Neural crest cell (in vitro differentiated cells): ENCODE measurements at places on chromosomes 13 and 19.

DNA sequence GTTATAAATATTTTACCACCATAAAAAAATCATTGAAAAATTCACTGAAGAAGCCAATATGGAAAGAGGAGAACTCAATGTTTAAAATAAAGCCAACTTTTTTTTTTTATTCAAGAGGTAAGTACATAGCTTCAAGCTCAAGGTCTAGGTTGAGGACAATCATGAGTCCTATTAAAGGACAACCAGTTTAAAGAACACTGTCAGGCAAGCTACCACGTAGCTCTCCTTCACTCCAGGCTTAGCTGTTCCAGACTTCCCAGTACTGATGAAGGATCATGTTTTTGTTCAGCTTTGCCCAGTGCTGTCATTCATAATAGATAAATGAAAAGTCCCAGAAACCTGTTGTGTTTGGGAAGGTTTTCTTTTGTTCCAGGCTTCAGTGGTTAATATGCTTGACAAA is 10.0 kb upstream of the MLNR start:
- H3K4me3 ChIP-seq, result no peak overlapping the region
- peaks cover 10% of the 10 kb centered on the region for H3K4me1 ChIP-seq
- DNase-seq, result no peak
- H3K27ac ChIP-seq, result no peak overlapping the region
- peaks cover 24% of the 10 kb centered on the region for H3K36me3 ChIP-seq

DNA sequence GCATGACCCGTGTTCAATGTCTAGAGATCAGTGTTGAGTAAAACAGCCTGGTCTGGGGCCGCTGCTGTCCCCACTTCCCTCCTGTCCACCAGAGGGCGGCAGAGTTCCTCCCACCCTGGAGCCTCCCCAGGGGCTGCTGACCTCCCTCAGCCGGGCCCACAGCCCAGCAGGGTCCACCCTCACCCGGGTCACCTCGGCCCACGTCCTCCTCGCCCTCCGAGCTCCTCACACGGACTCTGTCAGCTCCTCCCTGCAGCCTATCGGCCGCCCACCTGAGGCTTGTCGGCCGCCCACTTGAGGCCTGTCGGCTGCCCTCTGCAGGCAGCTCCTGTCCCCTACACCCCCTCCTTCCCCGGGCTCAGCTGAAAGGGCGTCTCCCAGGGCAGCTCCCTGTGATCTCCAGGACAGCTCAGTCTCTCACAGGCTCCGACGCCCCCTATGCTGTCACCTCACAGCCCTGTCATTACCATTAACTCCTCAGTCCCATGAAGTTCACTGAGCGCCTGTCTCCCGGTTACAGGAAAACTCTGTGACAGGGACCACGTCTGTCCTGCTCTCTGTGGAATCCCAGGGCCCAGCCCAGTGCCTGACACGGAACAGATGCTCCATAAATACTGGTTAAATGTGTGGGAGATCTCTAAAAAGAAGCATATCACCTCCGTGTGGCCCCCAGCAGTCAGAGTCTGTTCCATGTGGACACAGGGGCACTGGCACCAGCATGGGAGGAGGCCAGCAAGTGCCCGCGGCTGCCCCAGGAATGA is 1.5 kb upstream of the CEACAM5 start:
- H3K36me3 ChIP-seq, result no peaks in the 10 kb centered on the region
- no peaks in the 10 kb centered on the region for H3K27me3 ChIP-seq
- DNase-seq, result no peak
- H3K27ac ChIP-seq, result no peak overlapping the region
- no peak overlapping the region for H3K4me3 ChIP-seq
- H3K4me1 ChIP-seq, result no peaks in the 10 kb centered on the region

GRCh38 chr13:101492251-101492910 is 39.9 kb downstream of the ITGBL1 start:
- H3K27ac ChIP-seq, result peak overlapping the region; percentile 57
- H3K4me1 ChIP-seq, result no peaks in the 10 kb centered on the region
- no peaks in the 10 kb centered on the region for H3K36me3 ChIP-seq
- DNase-seq, result no peak
- no peak overlapping the region for H3K4me3 ChIP-seq

DNA sequence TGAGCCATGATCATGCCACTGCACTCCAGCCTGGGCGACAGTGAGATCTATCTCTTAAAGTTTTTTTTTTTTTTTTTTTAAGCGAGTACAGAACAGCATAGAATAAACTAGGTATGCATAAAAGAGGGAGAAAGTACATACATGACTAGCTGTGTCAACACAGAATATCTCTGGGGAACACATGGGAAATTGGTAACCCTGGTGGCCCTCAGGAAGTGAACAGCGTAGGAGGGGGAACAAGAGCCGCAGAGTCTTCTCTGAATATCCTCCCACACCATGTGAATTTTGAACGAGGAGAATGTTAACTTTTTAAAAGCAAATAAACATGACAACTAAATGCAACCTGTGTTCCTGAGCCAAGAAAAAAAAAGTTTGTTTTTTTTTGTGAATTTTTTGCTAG is 15.2 kb downstream of the PHLDB3 start:
- no peaks in the 10 kb centered on the region for H3K4me1 ChIP-seq
- no peak overlapping the region for H3K4me3 ChIP-seq
- no peaks in the 10 kb centered on the region for H3K36me3 ChIP-seq

GRCh38 chr13:50989476-50989875 is 79.9 kb downstream of the RNASEH2B start:
- no peak overlapping the region for H3K27ac ChIP-seq
- peaks cover 3% of the 10 kb centered on the region for H3K36me3 ChIP-seq
- H3K4me3 ChIP-seq, result peak overlapping the region; percentile 31
- DNase-seq, result no peak

GRCh38 chr13:40639221-40639681 is 27.2 kb downstream of the FOXO1 start:
- no peak overlapping the region for H3K27ac ChIP-seq
- H3K4me1 ChIP-seq, result peaks cover 35% of the 10 kb centered on the region
- no peak overlapping the region for H3K4me3 ChIP-seq
- H3K27me3 ChIP-seq, result no peaks in the 10 kb centered on the region

- no peak overlapping the region for H3K27ac ChIP-seq
- no peak overlapping the region for H3K4me3 ChIP-seq
- no peak for DNase-seq
These were observed 367.9 kb downstream of the LIG4 start for GRCh38 chr13:107847406-107847805.

DNA sequence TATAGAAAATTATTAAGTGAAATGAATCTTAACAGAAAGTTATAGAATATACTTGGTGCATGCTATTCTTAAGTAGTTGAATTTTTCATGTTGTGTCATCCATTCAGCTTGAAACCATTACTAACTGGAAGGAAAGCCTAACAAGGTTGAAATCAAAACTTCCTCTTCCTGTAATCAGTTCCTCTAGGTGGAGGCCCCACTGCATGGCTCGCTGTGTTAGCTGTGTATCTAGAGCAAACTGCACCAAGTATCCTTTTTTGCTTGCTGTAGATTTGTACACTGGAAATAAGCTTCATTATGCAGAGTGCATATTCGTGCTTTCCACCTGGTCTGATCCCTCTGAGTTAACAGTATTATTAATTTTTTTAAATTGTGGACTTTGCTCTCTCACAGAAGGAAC is 1146.1 kb downstream of the EFNB2 start:
- H3K4me1 ChIP-seq, result peaks cover 1% of the 10 kb centered on the region
- H3K36me3 ChIP-seq, result no peaks in the 10 kb centered on the region
- no peak overlapping the region for H3K4me3 ChIP-seq
- no peak for DNase-seq
- H3K27ac ChIP-seq, result no peak overlapping the region

GRCh38 chr13:78029901-78030300 is 111.3 kb upstream of the EDNRB start:
- H3K4me1 ChIP-seq, result peaks cover 52% of the 10 kb centered on the region
- peak overlapping the region; percentile 70 for H3K4me3 ChIP-seq
- DNase-seq, result no peak
- H3K27me3 ChIP-seq, result peaks cover 1% of the 10 kb centered on the region
- H3K36me3 ChIP-seq, result peaks cover 8% of the 10 kb centered on the region
- peak overlapping the region; percentile 86 for H3K27ac ChIP-seq

DNA sequence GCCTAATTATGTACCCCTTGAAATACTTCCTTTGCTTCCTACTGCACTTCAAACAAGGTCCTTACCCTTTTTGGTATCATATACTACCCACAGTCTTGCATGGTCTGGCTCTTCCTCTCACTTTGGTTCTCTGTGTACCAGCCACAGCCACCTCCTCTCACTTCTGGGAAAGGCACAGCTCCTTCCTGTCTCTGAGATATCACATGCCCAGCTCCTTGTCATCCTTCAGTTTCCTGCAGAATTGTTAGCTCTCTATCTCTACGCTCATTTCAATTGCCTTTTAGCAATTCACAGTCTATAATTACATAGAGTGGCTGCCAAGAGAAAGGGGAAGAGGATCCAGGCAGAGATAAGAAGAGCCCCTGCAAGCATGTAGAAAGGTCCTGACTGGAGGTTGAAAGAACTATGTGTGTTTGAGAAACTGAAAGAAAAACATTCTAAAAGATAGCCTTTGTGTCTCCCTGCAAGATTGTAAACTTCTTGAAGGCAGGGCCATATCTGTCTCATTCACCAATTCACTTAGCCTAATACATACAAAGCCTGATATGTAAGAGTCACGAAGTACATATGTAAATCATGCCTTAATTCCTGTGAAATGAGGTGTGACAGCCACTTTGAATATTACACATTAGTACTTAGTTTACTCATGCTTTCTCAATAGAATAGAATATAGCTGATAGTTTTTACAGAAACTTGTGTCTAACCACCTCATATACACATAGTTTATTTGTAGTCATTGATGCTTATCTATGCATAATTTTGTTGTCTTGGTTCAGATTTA is 933.1 kb downstream of the DIAPH3 start:
- H3K4me3 ChIP-seq, result no peak overlapping the region
- H3K36me3 ChIP-seq, result no peaks in the 10 kb centered on the region
- no peak overlapping the region for H3K27ac ChIP-seq
- H3K27me3 ChIP-seq, result no peaks in the 10 kb centered on the region

DNA sequence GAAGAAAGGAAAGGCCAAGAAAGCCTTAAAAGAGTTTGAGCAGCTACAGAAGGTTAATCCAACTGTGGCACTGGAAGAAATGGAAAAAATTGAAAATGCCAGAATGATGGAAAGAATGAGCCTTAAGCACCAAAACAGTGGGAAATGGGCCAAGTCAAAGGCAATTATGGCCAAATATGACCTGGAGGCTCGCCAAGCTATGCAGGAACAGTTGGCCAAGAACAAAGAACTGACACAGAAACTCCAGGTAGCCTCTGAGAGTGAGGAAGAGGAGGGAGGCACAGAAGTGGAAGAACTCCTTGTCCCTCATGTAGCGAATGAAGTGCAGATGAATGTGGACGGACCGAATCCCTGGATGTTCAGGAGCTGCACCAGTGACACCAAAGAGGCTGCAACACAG is 5.1 kb downstream of the UTP14C start:
- no peaks in the 10 kb centered on the region for H3K27me3 ChIP-seq
- peaks cover 56% of the 10 kb centered on the region for H3K36me3 ChIP-seq
- no peak overlapping the region for H3K4me3 ChIP-seq
- peaks cover 5% of the 10 kb centered on the region for H3K4me1 ChIP-seq
- no peak for DNase-seq
- H3K27ac ChIP-seq, result no peak overlapping the region

DNA sequence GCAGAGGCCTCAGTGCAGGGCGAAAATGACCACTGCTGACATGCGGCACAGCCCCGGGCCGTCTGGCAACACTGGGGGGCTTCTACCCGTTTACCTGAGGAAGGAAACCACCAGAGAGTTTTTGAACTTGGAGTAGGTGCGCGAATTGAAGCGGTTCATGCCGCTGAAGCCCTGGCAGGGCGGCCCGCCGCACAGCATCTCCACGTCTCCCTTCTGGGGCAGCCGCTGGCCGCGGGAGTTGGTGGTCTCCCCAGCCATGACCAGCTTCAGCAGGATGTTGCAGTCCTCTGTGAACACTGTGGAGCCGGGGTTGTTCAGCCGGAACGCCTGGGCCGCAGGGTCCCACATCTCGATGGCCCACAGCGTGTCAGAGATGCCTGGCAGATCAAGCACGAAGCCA is 20.3 kb upstream of the EIF3G start:
- H3K27ac ChIP-seq, result no peak overlapping the region
- no peaks in the 10 kb centered on the region for H3K4me1 ChIP-seq
- peaks cover 2% of the 10 kb centered on the region for H3K36me3 ChIP-seq
- no peak for DNase-seq

DNA sequence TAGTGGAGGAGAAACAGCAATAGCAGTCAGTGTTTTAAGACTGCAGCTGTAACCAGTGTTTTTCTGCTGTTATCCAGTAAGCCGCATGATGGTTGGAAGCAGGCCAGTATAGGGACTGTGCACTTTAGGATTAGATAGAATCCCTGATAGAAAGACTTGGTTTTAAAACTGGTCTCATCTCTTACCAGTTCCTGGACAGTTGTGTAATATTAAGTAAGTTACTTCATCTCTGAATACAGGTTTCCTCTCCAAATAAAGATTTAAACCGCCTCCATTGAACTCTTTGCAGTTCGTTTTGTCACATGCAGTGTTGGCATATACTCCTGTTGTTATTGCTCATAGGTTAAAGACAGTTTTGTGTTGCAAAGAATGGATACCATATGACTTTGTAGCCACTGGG is 25.6 kb downstream of the URI1 start:
- H3K27me3 ChIP-seq, result no peaks in the 10 kb centered on the region
- H3K27ac ChIP-seq, result no peak overlapping the region
- H3K36me3 ChIP-seq, result no peaks in the 10 kb centered on the region
- H3K4me3 ChIP-seq, result no peak overlapping the region

GRCh38 chr19:46218160-46218559 is 11.4 kb upstream of the IGFL1 start:
- DNase-seq, result peak; percentile 63
- H3K4me1 ChIP-seq, result no peaks in the 10 kb centered on the region
- no peak overlapping the region for H3K4me3 ChIP-seq
- no peak overlapping the region for H3K27ac ChIP-seq
- no peaks in the 10 kb centered on the region for H3K36me3 ChIP-seq

GRCh38 chr19:47625650-47626049 is 16.7 kb downstream of the BICRA start:
- no peak for DNase-seq
- peak overlapping the region; percentile 88 for H3K27ac ChIP-seq
- H3K27me3 ChIP-seq, result no peaks in the 10 kb centered on the region
- peaks cover 16% of the 10 kb centered on the region for H3K4me1 ChIP-seq

DNA sequence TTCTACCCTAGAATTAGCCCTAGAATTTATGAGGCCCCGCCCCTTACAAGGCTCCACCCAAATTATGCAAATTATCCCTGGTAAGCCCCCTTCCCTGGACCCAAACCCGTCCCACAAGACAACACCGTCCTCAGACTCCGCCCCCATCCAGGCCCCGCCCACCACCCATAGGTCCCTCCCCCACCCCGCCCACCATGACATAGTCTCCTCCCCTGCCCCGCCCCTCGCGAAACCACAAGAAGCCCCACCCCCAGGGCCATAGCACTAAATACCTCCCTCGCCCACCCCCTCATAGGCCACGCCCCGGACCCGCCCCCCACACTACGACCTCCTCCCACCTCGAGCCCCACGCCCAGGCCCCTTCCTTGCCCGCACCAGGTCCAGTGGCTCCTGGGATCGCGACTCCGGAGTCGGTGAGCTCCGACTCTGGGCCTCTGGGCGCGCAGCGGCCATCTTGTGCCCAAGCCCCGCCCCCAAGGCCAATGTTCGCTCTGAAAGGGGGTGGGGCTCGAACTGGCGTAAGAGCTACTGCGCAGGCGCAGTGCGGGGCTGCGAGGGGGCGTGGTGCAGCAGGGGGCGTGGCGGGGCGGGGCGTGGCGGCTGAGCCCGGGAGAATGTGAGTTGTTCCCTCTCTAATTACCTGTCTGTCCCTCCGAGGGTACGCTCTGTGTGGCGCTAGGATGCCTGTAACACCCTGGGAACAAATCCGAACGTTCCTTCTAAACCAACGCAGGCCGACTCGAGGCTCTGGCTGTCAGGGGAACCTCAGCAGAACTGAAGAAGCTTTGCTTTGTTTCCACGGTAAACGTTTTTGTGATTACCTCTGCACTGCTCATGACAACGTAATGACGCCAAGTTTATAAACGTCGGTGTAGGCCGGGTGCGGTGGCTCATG is at the start of gene ZNF784:
TSS of gene ZNF784 (minus strand) at position 458 of the 895 bp plus-strand sequence. CDS start at position 453, 5 bp downstream.
- DNase-seq, result peak; percentile 96
- peak within 1 kb of the TSS; percentile 99 for H3K27ac ChIP-seq
- peaks cover 20% of the 10 kb centered on the region for H3K4me1 ChIP-seq
- H3K36me3 ChIP-seq, result peaks cover 11% of the 10 kb centered on the region
